Thoracic aorta (tissue), 2 donors: ENCODE measurements at places on chromosomes 4 and X. TPM values are rescaled to one million over a fixed set of nuclear protein-coding genes. Genes with fewer than 3 reads are reported as not detected.

Gene PDS5A
- 56.3 TPM for total RNA-seq

Gene NLRP2B
- 0.95 TPM for total RNA-seq

Gene NUDT11
- total RNA-seq: 5.0 TPM

- no peak overlapping the region for H3K4me3 ChIP-seq
- DNase-seq: no peak
- H3K27me3 ChIP-seq: no peaks in the 10 kb centered on the region
- no peak overlapping the region for H3K27ac ChIP-seq
Observed at GRCh38 chr4:125714845-125715244, 400.1 kb downstream of the FAT4 start.

DNA sequence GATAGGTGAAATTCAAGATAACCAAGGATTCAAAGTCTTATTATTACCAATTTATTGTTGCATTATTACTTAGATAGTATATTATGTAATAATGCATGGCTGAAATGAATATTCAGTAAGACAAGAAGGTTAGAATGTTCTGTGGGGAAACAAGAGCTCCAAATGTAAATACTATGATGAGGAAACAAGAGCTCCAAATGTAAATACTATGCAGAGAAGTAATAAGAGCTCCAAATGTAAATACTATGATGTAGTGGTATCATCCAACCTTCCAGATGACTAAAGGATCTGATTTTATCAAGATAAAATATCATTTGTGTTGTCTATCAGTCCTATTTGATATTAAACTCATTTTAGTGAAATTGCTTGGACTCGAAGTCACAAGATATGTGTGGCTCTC is 82.2 kb upstream of the PCDH18 start:
- no peak for DNase-seq
- no peaks in the 10 kb centered on the region for H3K27me3 ChIP-seq
- H3K4me1 ChIP-seq: no peaks in the 10 kb centered on the region
- H3K4me3 ChIP-seq: no peak overlapping the region
- H3K27ac ChIP-seq: no peak overlapping the region

- no peak overlapping the region for H3K4me3 ChIP-seq
- H3K36me3 ChIP-seq: no peaks in the 10 kb centered on the region
- no peaks in the 10 kb centered on the region for H3K27me3 ChIP-seq
- no peak for DNase-seq
- no peak overlapping the region for H3K27ac ChIP-seq
- peaks cover 5% of the 10 kb centered on the region for H3K4me1 ChIP-seq
Observed at GRCh38 chr4:144968606-144969005, 129.4 kb downstream of the ANAPC10 start.

- H3K36me3 ChIP-seq: no peaks in the 10 kb centered on the region
- H3K27ac ChIP-seq: no peak overlapping the region
- no peak overlapping the region for H3K4me3 ChIP-seq
- no peaks in the 10 kb centered on the region for H3K4me1 ChIP-seq
- no peaks in the 10 kb centered on the region for H3K27me3 ChIP-seq
Observed at GRCh38 chrX:112053169-112053568, 29.4 kb downstream of the TRPC5 start.

GRCh38 chr4:183059797-183060196 is 39.3 kb upstream of the WWC2 start:
- no peak for DNase-seq
- no peak overlapping the region for H3K27ac ChIP-seq
- H3K36me3 ChIP-seq: no peaks in the 10 kb centered on the region
- no peaks in the 10 kb centered on the region for H3K27me3 ChIP-seq
- H3K4me3 ChIP-seq: no peak overlapping the region
